ENCODE measurements at places on chromosomes 16 and 17.

GRCh38 chr16:79792076-79792475, 191.5 kb upstream of the MAF start:
- no peak for DNase-seq

GRCh38 chr16:79012671-79013434, 587.7 kb downstream of the MAF start:
- no peak for DNase-seq

- no peak for DNase-seq
Measured at GRCh38 chr17:48909783-48910182, 1.6 kb downstream of the UBE2Z start.

DNA sequence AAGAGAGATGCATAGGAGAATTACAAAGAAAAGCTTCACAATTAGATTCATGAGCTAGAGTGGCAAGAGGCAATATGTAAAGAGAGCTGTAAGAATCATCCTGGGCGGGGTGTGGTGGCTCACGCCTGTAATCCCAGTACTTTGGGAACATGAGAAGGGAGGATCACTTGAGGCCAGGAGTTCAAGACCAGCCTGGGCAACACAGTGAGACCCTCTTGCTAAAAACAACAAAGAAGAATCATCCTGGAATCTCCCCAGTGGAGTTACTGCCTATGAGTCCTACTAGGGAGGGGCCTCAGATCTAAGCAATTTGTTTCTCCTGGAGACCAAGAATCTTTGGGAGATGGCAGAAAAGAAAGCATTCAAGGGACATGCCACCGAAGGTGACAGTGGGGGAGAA, 119.1 kb downstream of the HIC1 start:
- DNase-seq = no peak

DNA sequence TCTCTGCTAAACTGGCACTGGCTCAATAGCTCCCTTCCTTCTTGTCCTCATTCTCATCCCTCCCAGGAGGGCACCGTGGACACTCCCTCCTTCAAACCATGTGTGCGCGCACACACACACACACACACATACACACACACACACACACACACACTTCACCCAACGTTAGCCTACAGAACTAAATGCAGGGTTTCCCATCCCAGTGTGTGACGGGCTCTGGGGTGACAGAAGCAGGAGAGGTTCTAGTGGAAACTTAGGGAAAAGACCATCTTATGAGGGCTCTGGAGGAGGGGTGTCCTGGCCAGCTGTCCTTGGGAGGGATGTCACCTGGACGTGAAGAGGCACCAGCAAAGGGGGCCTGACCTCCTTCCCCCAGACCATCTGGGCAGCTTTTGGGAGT, 19.7 kb downstream of the OSBPL7 start:
- DNase-seq = no peak

DNA sequence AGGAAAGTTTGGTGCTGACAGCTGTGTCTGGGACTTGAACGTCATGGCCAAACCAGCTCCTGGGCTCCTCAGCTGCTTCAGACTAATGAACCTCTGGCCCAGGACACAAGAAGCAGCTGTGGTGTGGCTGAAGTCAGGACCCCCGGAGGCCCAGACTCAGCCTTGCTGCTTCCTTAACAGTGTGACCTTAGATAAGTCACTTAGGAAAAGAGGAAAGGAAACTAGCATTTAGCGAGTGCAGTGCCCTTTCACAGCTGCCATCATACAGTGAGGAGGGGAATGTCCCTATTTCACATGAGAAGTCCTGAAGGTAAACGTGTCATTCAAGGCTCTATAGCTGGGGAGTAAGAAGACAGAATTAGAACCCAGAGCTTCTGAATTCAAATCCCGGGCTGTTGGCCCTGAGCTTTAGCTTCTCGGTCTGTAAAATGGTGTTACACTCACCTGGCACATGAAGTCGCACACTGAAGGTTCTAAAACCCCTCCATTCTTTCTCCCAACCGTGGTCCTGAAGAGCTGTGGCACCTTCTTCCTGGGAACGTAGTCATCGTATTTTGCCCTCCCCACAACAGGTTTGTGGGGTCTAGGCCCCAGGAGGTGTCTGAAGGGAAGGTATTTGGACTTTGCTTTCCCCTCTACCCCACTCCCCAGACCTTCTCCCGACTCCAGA, 910 bp upstream of the RAMP2 start:
- DNase-seq = no peak

DNA sequence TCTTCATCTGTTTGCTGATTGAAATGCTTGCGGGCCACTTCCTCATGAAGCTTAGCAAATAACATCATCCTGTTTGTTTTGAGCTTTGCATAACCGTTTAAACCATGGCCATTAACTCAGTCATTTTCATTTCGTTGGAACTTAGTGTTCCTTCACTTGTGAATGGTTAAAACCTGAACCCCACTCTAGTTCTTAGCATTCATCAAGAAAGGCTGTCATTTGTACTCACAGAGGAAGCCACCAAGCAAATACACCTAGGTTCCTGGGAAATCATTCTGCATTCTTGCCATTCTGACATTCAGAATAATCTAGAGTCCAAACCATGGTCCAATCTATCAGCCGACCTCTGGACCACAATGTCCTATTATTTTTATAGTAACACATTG, 8.4 kb upstream of the TAT start:
- DNase-seq = no peak

All from stimulated activated CD8-positive, alpha-beta memory T cell treated with anti-CD3 and anti-CD28 coated beads, Interleukin-4, amount 100 ng/mL, for 4 hours (primary cell).